Temporal lobe (tissue), 4 donors: ENCODE measurements at places on chromosomes 3 and 15. TPM values are rescaled to one million over a fixed set of nuclear protein-coding genes. Genes with fewer than 3 reads are reported as not detected.

NPHP3 gene
- total RNA-seq: 14.5 TPM

PLIN1 gene
- under 0.01 TPM for total RNA-seq

BSN gene
- total RNA-seq: 14.3 TPM

ZNF774 gene
- total RNA-seq: 6.9 TPM

DYNLT2B gene
- 8.6 TPM for total RNA-seq

ALDH1A2 gene
- 4.9 TPM for total RNA-seq

DNASE1L3 gene
- total RNA-seq: 0.74 TPM

TERC gene
- 55.3 TPM for total RNA-seq

CD86 gene
- total RNA-seq: 1.2 TPM

SCAANT1 gene
- not detected for total RNA-seq

KCNH8 gene
- 6.6 TPM for total RNA-seq

CNTN3 gene
- 28.3 TPM for total RNA-seq

ROPN1 gene
- not detected for total RNA-seq

NR2E3 gene
- total RNA-seq: not detected

ACVR2B gene
- total RNA-seq: 32.9 TPM

GPR160 gene
- total RNA-seq: 2.2 TPM

MFGE8 gene
- 27.5 TPM for total RNA-seq

TJP1 gene
- 60.0 TPM for total RNA-seq

ARRDC4 gene
- 39.6 TPM for total RNA-seq

C3orf49 gene
- total RNA-seq: not detected

C3orf85 gene
- not detected for total RNA-seq

CCDC54 gene
- 0.25 TPM for total RNA-seq

SPTBN5 gene
- total RNA-seq: 0.25 TPM

PLCB2 gene
- 3.0 TPM for total RNA-seq
